HTR-8/SVneo (cell line): ENCODE measurements at places on chromosomes 1 and 21.

GRCh38 chr1:78304761-78305160, 186.0 kb upstream of the PTGFR start:
- no peak for DNase-seq

DNA sequence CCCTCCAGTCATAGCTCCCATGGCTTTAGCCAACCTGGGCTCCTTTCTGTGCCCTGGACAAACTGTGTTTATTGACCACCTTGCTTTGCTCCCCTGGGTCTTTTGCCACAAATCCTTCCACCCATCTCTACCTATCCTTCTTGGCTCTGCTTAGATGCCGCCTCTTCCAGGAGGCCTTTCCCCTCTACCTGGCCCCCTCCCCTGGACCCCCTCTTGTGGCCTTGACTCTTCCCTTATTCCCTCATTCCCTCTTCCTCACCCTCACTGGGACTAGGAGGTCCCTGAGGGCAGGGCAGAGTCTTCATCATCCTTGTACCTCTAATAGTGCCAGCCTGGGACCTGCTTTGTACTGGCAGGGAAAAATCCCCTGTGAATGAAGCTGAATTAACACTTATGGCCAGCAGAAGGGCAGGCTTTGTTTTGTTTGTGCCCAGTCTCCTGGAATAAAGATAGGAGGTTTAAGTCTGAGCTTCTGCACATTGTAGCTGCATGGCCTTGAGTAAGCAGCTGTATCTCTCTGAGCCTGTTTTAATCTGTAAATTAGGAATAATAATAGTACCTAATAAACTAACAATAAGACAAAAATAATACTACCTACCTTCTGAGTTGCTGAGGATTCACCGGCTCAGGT, 13.7 kb downstream of the PTPRU start:
- DNase-seq: no peak

DNA sequence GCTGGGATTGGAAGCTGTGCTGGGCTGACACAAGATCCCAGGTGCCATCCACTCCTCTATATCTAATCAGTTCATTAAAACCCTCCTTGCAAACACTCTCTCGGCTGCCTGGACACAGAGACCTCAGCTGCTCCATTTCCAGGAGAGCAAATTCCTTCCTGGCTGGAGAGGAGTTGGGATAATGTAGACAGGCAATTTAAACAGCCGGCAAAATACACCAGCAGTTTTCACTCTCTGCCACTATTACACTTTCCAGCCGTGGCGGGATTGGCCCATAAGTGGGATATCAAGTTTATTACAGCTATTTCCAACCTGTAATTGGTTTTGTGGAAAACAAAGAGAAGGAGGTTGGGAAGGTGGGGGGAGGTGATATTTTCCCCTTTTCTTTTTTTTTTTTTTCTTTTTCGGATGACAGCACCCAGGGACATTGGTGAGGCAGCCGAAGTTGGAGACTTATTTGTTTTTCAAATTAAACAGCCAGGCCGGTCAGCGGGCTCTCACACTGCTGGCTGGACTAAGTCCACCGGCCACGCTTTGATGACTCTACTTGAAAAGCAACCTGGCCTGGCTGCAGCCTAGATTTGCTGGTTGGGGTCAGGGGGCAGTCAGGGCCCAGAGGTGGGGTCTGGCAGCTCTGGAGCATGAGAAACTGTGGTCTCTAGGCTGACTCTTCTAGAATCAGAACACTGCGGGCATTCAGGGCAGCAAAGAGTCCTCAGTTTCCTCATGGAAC, 177.4 kb downstream of the IGSF21 start:
- no peak for DNase-seq

DNA sequence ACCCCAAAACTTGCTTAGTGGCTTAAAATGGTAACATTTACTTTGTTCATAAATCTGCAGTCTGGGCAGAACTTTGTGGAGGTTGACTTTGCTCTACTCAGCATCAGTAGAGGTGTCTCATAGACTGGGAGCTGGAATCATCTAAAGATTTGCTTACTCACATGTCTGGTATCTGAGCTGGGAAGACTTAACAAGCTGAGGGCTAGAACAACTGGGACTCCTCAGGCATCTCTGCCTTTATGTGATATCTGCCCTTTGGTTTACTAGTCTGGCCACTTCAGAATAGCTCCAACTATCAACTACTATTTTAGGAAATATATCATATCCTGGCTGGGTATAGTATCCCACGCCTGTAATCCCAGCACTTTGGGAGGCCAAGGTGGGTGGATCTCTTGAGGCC, 82.5 kb downstream of the C4BPA start:
- DNase-seq: no peak

DNA sequence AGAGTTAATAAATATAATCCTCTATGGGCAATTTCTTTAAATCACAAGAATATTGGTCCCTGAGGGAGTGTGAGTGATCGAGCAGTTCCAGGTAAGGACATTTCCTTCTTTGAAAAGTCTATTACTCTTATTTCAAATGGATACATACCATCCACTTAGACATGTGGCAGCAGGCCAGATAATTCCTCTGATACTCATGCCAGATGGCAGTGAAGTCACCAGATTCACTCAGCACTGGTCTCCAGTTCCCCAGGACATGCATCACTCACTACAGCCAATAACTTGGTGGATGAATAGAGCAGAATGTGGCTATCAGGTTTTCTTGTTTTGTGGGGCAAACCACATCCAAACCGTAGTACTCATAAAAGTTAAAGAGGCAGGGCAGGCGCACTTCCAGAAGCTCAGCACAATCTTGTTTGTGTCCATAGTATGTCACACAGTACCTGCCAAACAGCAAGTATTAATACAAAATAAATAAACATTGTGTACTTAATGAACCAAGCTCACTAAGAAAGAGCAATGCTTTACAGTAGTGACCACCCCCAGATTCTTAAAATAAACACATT, 74.2 kb upstream of the CD53 start:
- DNase-seq: no peak

- peak; percentile 66 for DNase-seq
Measured at GRCh38 chr1:179002552-179003345, 22.9 kb upstream of the FAM20B start.

DNA sequence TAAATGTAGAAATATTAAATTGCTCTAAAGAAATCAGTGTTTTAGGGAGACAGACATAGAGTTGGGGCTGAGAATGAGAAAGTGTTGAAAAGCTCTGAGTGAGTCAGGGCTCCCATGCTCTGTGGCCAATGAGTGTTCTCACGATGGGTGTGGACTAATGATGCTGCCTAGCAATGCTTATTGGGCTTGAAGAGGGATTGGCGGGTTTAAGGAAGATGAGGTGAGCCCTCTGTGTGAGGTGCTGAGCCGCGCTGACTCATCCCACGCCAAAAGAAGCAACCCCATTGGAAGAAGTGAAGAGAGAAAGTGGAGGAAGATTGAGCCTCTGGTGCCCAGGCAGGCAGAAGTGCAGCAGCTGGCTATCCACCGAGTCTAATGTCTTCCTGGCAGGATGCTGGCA, 65.1 kb upstream of the DPT start:
- no peak for DNase-seq

DNA sequence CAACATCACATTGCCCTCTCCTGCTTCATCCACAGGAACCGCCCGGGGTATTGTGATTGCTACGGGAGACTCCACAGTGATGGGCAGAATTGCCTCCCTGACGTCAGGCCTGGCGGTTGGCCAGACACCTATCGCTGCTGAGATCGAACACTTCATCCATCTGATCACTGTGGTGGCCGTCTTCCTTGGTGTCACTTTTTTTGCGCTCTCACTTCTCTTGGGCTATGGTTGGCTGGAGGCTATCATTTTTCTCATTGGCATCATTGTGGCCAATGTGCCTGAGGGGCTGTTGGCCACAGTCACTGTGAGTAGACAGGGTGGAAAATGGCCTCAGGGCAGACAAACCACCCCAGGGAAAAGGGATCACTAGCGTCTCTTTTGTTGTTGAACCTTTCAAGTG, 12.7 kb downstream of the ATP1A4 start:
- DNase-seq: no peak

- no peak for DNase-seq
Measured at GRCh38 chr1:33048426-33048825, 11.7 kb upstream of the AK2 start.

GRCh38 chr1:213820362-213821149, 167.2 kb upstream of the PROX1 start:
- DNase-seq: no peak

DNA sequence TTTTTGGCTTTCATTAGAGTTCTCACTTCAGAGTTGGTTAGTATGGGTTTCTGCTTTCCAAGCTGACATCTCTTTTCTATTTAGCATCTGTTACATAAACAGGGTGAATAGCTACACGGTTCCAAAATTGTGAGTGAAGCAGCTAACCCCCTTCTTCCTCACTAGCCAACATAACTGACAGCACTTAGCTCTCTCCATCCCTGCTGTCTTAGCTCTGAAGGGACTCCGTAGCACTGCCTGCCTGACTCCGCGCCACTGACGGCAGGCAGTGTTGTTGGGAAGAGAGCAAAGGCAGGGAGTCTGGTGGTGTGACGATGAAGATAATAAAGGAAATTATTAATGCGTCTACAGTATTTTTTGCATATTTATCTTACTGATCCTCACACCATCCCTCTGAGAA, 247.0 kb downstream of the PTBP2 start:
- no peak for DNase-seq
